ENCODE measurements at places on chromosomes 5 and 9.

- no peak for DNase-seq
Observed at GRCh38 chr9:79962836-79963235, 391.1 kb downstream of the TLE4 start.

DNA sequence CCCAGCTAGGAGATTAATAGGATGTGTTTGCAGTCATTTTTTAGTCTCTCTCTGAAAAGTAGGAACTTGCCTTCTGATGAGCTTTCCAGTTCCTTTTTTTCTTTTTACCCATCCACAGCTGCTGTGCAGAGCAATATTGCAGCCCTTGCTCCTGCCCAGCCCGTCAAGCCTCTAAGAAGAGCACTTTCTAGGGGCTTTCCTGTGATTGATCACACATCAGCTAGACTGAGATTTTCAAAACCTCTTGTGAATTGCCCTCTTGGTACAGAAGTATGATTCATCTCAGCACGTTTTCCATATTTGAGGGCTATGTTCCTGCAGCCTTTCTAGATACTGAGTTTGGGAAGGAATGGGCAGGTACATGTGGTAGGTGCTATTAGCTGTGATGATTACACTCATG is 93.9 kb downstream of the GALNT10 start:
- no peak for DNase-seq

- no peak for DNase-seq
Observed at GRCh38 chr9:120920806-120921178, 5.8 kb downstream of the TRAF1 start.

- no peak for DNase-seq
Observed at GRCh38 chr9:106862110-106862820, 701 bp upstream of the ZNF462 start.

- DNase-seq: no peak
Observed at GRCh38 chr9:25570802-25571201, 107.4 kb downstream of the TUSC1 start.

- DNase-seq: peak; percentile 88
Observed at GRCh38 chr5:95934207-95934804, 27.3 kb downstream of the ELL2 start.

GRCh38 chr5:68883436-68883835 is 210.4 kb upstream of the SLC30A5 start:
- DNase-seq: no peak

- DNase-seq: no peak
Observed at GRCh38 chr5:81428861-81429260, 34.9 kb upstream of the ACOT12 start.

- DNase-seq: no peak
Observed at GRCh38 chr9:75997206-75997605, 106.7 kb downstream of the PCSK5 start.

DNA sequence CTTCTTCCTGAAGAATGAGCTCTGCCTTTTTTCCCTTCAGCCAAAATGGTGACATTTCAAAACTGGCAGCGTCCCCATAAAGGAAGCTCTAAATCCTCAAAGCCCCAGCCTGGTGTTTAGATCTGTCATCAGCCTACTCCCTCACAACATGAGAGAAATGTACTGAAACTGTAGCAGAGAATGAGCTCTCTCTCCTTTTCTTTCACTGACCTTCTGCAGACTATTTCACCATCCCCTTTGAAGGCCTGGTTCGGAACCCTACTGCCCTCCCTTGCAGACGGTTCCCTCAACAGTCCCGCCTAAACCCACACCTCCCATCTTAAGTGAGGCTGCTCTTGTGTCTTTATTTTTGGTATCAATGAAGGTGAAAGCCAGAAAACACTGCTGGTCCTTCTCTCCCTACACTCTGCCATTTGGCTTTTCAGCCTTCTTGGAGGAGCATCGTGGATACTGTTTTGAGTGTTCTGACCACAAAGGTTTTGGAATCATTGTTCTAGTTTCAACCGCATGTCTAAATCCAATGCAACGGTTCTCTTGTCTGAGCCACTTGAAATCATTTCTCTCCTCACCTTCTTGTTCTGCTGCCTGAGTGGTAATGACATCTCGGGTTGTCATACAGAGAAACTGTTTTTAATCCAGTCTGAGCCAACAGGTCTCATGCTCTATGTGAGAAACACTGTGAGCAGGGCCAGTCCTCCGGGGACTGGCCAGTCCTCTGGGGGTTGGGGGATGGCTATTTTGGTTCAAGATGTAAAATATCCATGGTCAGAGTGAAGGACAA is 39.0 kb downstream of the ITK start:
- no peak for DNase-seq

DNA sequence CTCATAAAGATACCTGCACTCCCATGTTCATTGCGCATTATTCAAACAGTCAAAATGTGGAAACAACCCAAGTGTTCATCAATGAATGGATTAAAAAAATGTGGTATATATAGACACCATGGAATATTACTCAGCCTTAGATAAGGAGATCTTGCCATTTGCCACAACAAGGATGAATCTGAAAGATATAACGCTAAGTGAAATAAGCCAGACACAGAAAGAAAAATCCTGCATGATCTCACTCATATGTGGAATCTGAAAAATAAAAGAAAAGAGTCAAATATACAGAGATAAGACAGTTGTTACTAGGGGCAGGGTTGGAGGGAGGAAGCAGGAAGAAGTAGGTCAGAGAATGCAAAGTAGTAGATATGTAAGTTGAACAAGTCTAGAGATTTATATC is 17.6 kb upstream of the SLIT3 start:
- no peak for DNase-seq

DNA sequence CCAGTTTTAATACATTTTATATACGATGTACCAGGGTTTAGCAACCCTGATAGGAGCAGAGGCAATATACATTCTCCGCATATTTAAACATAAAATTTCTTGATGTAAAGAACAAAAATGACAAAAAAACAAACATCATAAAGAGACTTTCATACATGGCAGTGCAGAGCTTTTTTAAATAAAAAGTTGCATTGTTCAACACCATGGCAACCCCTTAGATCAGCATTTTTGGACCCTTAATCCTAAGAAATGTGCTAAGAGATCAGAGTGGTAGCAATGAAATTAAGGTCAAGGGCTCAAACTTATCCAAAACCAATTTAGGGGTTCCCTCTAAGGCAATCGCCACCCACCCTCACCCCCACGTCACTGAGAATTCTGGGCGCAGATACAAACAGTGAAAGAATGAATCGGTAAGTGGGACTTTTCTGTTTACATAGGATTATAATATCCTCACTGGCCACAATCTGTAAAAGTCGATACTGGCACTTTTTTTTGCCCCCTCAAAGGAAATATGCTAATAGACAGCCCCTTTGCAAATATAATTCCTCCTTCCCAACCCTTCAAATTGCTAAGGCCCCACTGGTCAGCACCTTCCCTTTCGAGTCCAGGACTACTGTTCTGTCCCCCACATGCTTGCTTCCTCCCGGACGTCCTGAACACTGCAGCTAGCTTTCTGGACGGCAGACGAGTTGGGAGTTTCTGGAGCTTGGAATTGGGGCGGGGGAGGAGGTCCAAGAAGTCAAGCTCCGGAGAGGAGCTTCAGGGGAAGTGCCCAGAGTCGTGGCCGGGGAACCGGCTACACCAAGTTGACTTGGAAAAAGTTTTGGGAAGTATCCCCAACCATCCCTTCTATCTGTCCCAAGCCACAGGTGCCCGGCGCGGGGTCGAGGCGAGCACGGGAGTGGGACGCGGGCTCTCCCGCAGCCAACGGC is 2.2 kb downstream of the GAS1 start:
- no peak for DNase-seq

DNA sequence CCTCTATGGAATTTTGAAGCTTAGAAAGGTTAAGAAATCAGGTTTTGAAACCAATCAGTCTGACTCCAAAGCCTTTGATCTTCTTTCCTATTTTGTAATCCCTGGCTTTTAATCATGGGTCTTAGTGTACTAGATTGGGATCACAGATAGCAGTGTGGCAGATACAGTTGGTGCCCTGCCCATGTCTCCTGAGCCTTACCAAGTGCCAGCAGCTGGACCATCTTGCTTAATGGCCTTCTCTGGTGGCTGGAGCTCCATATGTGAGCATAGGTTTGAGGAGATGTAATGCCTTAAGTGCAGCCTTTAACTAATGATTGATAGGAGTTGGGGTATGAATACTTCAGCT is 16.7 kb upstream of the RIC1 start:
- no peak for DNase-seq

- DNase-seq: no peak
Observed at GRCh38 chr5:148398698-148399121, 15.0 kb downstream of the FBXO38 start.
